ENCODE measurements at places on chromosomes 11 and 22.
A peak's percentile ranks its signal among the peaks of the same experiment; 100 is the strongest.

GRCh38 chr11:41301023-41301422 is 158.4 kb downstream of the LRRC4C start:
- DNase-seq = no peak

DNA sequence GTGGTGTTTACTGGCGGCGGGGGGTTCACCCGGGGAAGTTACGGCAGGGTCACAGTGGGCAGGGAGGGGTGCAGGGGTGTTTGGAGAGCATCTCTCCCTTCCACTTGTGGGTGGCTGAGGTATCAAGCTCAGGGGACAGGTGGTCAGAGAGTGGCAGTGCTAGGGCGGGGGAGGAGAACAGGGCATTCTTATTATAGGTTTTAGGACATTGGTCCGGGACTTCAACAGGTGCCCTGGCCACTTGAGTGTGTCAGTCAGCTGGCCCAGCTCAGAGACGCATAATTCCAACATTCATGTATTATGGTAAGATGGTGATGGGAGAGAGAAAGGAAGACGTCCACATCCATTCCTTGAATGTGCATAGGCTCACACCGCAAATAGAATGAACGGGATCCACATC is 101.7 kb downstream of the TEAD1 start:
- DNase-seq = no peak

GRCh38 chr22:42419243-42419881 is 12.8 kb downstream of the NFAM1 start:
- no peak for DNase-seq

DNA sequence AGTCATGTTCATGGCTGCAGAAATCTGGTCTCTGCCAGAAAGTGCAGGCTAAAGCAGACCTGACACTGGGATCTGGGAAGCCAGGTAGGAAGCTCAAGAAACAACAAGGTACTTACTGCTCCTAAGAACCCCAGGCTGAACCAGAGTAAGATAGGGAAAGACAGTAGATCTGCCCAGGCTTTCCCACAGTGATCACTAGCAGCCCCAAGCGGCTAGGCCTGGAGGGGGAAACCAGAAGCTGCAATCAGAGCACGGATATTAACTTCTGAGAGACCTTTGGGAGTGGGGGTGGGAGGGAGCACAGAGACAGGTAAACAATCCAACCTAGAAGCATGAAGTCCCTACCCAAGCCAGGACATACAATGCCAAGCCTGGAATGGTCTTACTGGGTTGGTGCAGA is 135.2 kb upstream of the C11orf58 start:
- DNase-seq = no peak

GRCh38 chr11:3795131-3796001 is 2.0 kb downstream of the NUP98 start:
- DNase-seq = no peak

GRCh38 chr11:102608699-102609098 is 16.4 kb downstream of the MMP20 start:
- no peak for DNase-seq

DNA sequence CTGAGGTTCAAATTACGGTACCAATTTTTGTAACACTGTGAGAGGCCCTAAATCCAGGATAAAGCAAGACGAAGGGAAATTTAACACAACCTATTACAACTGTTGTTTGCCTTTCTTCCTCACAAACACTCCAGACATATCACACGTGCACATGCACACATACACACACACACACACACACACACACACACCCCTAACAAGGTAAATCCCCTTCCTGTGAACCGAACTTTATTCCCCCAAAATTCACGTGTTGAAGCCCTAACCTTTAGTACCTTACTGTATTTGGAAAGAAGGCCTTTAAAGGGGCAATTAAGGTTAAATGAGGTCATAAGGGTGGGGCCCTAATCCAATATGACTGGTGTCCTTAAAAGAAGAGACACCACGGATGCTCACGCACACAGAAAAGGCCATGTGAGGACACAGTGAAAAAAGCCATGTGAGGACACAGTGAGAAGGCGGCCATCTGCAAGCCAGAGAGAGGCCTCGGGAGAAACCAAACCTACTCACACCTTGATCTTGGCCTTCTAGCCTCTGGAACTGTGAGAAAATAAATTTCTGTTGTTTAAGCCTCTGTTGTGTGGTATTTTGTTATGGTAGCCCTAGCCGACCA is 1.8 kb downstream of the SERGEF start:
- no peak for DNase-seq

- DNase-seq = no peak
These were observed 37.6 kb downstream of the SLC36A4 start for GRCh38 chr11:93160156-93160555.

DNA sequence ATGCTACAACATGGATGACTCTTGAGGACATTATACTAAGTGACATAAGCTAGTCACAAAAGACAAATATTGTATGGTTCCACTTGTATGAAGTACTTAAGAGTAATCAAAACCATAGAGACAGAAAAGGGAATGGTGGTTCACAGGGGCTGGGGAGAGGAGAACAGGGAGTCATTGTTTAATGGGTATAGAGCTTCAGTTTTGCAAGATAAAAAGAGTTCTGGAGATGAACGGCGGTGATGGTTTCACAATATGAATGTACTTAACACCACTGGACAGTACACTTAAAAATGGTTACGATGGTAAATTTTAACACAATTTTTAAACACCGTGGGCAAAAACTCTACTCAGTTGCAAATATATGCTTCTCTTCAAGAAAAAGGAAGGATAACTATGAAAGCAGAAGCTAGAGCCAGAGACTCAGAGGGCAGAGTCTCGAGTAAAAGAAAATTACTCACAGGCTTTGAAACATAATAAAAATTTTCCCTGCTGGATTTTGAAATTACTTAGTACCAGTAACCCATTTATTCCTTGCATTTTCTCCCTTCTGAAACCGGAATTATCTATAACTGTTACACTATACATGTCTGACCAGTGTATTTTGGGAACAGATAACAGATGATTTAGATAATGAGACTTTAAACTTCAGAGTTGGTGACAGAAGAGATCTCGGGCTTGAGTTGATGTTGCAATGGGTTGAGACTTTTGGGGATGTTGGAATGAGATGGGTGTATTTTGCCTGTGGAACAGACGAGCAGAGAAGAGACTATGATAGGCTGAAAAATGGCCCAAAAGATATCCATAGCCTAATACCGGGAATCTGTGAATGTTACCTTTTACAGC is 15.0 kb downstream of the MRTFA start:
- no peak for DNase-seq

DNA sequence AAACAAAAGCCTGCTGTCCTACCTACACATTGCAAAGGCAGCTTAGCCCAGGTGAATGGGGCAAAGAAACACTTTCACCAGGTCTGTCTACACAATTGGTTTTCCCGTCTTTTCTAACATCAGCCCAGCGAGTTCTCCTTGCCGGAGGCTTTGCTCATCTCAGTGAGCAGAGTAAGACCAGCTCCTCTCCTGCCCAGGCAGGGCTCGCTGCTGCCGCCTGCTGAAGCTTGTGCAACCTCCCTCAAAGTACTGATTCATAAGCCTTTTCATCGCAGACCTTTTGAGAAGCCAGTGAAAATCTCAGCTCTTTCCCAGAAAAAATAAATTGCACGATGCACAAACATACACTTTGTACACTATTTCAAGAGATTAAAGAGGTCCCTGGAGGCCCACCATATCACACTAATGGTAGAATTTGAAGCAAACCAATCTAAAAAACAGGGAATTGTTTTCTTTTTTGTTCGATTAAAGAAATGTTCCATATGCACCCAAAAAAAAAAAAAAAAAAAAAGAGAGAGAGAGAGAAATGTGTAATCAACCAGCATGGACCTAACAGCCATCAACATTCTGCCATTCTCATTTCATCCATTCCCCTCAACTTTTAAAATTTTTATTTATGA is 328.1 kb upstream of the MPPED2 start:
- DNase-seq = peak; percentile 44

DNA sequence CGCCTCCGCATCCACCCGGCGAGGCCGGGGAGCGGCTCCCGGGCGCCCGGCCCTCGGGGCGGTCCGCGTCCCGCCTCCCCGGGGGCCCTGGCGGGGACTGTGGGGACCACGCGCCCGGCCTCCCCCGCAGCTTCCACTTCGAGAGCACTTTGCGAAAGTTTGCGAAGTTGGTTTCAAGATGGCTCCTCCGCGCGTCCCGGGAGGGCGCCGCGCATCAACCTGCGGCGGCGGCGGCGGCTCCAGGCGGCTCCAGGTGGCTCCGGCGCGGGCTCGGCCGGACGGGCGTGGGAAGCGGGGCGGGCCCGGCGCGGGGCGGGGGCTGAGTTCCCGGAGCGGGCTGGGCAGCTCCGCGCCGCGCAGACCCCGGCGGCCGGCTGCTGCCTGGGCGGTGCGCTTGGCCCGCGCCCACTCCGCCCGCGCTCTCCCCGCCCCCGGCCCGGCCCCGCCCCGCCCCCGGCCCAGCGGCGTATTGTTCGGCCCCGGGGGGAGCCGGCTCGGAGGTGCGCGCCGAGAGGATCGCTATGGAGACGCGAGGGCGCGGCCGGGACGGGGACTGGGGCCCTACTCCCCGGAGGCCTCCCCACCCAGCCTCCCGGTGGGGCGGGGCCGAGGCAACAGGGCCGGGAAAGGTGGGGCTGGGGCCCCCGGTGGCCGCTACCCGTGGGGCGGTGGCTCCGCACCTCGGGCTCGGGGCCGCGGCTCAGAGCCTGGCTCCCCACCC is at the start of gene CELSR1:
Gene CELSR1 (minus strand): TSS at position 396 of the 721 bp plus-strand sequence. CDS start 450 bp downstream, outside the sequence.
- peak; percentile 43 for DNase-seq

DNA sequence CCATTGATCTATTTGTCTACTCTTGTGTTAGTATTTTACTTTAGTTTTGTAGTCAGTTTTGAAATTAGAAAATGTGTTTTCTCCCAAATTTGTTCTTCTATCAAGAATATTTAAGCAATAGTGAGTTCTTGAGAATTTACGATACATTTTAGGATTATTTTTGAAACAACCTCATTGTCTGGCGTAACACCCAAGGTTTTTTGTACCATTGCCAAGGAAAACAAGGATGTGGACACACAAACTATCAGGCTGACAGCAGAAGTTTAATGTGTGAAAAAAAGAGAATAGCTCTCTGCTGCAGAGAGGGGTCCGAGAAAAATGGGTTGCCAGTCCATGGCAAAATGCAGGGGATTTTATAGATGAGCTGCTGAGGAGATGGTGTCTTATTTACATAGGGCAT is 865.1 kb upstream of the CNTN5 start:
- no peak for DNase-seq

GRCh38 chr11:45174963-45175362 is 28.5 kb downstream of the PRDM11 start:
- DNase-seq = no peak

DNA sequence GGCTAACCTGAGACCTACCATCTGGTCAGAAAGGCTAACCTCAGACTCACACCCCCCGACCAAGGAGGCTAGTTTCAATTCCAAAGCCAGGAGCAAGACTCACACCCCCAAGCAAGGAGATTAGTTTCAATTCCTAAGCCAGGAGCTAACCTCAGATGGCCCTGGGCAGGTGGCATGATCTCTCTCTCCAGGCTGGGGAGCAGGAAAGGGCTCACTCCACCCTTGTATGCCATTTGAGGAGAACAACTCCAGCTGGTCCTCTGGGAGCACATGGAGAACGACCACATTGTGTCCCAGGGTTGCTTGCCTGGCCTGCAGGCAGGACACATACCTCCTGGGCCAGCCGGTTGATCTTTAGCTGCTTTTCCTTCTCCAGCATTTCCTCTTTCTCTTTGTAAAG is 32.6 kb downstream of the USH1C start:
- no peak for DNase-seq

- DNase-seq = peak; percentile 29
These were observed 66.7 kb downstream of the SYN3 start for GRCh38 chr22:32991353-32992101.

DNA sequence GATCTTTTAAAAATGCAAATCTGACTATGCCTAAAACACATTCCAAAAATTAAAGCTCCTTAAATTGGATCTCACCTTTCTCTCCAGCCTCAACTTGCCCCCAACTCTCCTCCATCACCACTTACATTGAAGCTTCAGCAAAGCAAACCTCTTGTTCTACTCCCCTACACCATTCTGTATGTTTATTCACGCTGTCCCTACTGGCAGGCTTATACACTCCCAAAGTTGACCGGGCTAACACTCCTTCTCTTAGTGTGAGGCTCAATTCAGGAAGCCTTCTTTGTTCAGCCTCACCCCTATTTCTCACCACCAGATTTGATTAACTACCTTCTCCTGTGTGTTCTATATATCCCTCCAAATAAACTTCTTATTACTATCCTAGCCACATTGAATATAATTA is 1.8 kb upstream of the GDPD4 start:
- DNase-seq = no peak

Data from NCI-H226 (cell line).